ENCODE measurements at places on chromosomes 16 and 17. TPM values are rescaled to one million over a fixed set of nuclear protein-coding genes. Genes with fewer than 3 reads are reported as not detected.

The ADORA2B gene
- total RNA-seq = 3.6 TPM

The ATP1B2 gene
- 5.0 TPM for total RNA-seq

The MYH1 gene
- not detected for total RNA-seq

The CCL14 gene
- not detected for total RNA-seq

The SIAH1 gene
- total RNA-seq = 154 TPM

The SLC16A6 gene
- total RNA-seq = 3.1 TPM

The ATAD5 gene
- total RNA-seq = 7.2 TPM

The CETP gene
- 0.62 TPM for total RNA-seq

The NOMO2 gene
- total RNA-seq = 78.8 TPM

The RAB26 gene
- total RNA-seq = 5.8 TPM
